Calu3 (cell line): ENCODE measurements at places on chromosomes 4 and X.

DNA sequence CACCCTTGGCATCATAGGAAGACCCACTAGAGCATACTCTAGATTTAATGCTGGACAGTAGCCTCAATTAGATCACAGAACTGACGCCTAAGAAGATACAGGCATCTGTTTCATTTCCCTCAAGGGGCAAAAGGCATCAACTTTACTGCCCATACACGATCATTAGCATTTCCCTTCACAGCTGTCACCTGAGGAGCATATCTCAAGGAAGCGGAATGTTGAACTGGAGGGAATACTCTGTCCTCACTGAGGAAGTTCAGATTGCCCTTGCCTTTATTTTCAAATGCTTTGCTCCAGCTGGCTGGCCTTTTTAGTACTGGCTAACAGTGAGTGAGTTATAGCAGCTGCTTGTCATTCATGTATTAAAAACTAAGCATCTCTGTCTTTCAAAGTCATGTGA is 508.4 kb upstream of the GALNT7 start:
- H3K4me1 ChIP-seq = no peaks in the 10 kb centered on the region
- no peaks in the 10 kb centered on the region for H3K27me3 ChIP-seq
- H3K4me3 ChIP-seq = no peak overlapping the region

GRCh38 chrX:104359124-104359523 is 104.4 kb upstream of the ESX1 start:
- DNase-seq = no peak
- H3K4me3 ChIP-seq = no peak overlapping the region
- no peaks in the 10 kb centered on the region for H3K36me3 ChIP-seq
- H3K27ac ChIP-seq = no peak overlapping the region

DNA sequence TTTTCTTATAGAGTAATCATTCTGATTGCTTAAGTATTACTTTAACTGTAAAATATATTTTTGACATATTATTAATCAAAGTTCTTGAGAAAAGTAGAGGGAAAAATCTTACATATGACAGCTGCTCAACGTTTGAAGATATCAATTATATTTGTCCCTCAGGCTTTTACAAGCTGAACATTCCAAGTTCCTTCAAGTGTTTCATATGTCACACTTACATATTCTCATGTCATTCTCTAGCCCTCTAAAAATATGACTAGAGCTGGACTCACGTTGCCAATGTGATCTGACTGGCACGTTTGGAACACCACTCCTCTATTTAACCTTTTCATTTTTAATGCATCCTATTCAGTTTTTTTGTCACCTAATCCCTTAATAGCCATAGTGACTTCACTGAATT is 492.9 kb downstream of the PCDH18 start:
- DNase-seq = no peak
- H3K27ac ChIP-seq = no peak overlapping the region
- H3K36me3 ChIP-seq = no peaks in the 10 kb centered on the region
- no peaks in the 10 kb centered on the region for H3K27me3 ChIP-seq
- H3K4me1 ChIP-seq = no peaks in the 10 kb centered on the region

DNA sequence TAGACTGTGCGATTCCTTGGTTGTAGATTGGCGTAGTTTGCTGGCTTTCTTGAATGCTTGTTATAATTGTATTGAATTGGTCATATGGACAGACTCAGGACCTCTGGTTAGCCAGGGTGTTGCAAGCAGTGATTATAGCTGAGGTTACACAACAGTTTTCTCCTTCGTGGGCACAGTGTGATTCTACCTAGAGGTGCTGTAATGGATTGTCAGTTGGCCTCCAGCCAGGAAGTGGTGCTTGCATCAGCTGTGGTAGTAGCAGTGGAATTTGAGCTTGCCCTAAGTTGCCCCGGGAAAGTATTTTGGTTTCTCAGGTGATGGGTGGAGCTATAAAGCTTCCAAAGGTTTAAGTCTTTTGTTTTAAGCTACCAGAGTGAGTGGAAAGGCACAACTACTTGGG is 23.1 kb upstream of the GABRG1 start:
- H3K4me1 ChIP-seq = no peaks in the 10 kb centered on the region
- DNase-seq = no peak
- no peaks in the 10 kb centered on the region for H3K27me3 ChIP-seq

DNA sequence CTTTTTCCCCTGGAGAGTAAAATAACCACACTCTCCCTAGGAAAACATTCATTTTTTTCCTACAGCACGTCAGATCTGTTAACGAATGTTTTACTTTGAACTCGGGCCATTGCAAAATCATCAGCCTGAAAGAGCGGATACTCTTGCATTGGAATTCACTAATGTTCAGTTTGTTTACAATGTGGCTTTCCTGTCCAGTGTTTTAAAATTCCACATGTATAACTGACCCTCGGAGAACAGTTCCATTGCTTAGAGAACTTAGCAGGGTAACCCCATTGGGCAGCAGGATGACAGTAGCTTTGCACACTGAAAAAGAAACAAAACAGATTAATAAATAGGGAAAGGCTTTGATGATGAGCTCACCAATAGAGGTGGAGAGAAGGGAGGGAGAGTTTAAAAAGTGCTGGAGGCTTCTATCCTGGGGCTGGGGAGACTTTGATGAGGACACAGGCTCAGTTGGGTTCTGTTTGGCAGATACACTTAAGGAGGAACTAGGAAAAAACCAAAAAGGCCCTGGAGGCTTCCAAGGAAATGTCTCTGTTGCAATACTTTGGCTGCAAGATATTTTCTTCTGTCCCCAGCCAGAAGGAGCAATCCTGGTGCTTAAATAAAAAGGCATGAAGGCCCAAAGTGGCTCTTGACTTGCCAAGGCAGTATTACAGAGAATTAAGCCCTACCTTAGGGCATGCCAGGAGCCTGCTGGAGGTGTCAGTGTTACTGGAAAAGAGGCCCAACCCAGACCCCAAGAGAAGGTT is 143.1 kb downstream of the ARSF start:
- H3K4me1 ChIP-seq = no peaks in the 10 kb centered on the region
- no peaks in the 10 kb centered on the region for H3K27me3 ChIP-seq
- no peak for DNase-seq
- H3K36me3 ChIP-seq = no peaks in the 10 kb centered on the region

DNA sequence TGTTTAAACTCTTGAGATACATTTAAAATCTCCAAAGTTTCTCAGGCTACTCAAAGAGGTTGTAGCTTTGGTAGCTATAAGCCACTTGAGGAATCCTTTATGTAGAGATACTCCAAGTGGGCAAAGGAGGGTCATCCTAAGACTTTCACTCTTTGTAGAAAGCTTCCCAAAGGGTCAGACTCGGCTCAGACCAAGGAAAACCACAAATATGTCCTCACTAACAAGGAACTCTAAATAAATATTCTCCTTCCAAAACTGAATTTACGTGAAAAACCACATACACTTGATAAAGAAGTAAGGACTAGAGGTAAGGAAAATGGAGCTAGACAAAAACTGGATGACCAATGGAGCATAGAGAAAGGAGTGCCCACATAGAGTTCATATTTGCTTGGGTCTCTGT is 41.7 kb upstream of the DDX60 start:
- no peaks in the 10 kb centered on the region for H3K36me3 ChIP-seq
- H3K27me3 ChIP-seq = no peaks in the 10 kb centered on the region
- no peaks in the 10 kb centered on the region for H3K4me1 ChIP-seq

DNA sequence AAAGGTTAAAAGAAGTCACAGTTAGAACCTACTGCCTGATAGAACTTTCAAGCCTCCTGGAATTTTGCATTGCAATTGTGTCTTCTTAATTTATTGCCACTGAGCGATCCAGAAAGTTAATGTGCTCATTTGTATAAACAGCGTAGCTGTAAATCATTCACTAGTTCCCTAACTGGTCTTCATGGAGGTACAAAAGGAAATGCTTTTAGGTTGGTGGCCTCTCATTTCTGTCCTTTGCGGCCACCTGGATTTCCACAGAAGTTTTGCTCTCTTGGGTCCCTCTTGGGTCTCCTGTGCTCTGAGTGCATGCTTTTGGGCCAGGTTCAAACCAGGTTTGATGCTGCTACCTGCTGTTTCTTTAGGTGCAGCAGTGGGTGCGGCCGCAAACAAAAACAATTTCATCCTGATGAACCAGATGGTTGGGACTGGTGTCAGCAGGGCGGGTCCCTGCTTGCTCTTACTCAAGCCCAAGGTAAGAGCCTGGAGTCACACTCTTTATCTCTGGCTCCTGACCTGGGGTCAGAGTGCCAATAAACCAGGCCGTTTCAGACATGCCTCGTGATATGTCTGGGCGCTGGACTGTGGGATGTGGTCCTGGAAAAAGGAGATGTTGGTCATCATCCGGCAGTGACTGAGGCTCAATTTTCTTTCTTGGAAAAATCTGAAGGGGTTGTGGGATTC is 270.1 kb downstream of the PTTG2 start:
- no peaks in the 10 kb centered on the region for H3K27me3 ChIP-seq
- peaks cover 40% of the 10 kb centered on the region for H3K4me1 ChIP-seq
- H3K4me3 ChIP-seq = peak overlapping the region; percentile 32
- peaks cover 12% of the 10 kb centered on the region for H3K36me3 ChIP-seq

GRCh38 chrX:66023385-66024091 is 16.3 kb downstream of the VSIG4 start:
- DNase-seq = no peak
- peaks cover 30% of the 10 kb centered on the region for H3K27me3 ChIP-seq
- no peak overlapping the region for H3K27ac ChIP-seq
- no peaks in the 10 kb centered on the region for H3K36me3 ChIP-seq

DNA sequence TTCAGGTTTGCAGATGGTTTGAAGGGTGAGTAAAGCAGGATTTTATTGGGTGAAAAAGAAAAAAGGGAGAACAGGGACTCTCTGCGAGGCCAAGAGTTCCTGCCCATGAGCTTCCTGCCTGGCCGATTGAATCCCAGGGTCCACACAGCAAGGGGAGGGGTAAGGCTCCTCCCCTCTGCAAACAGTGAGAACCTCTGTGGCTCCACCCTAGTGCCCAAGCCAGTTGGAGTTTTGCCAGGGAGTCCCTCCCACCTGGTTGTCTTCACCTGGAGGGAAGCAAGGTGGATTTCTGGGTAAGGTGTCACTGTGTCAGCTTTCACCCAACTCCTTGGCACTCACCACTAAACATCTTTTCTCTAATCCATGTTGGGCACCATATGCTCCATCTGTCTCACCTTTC is 70.9 kb downstream of the PDHA2 start:
- H3K27me3 ChIP-seq = no peaks in the 10 kb centered on the region
- no peaks in the 10 kb centered on the region for H3K4me1 ChIP-seq
- H3K27ac ChIP-seq = no peak overlapping the region
- DNase-seq = no peak

- peaks cover 47% of the 10 kb centered on the region for H3K4me1 ChIP-seq
- peaks cover 8% of the 10 kb centered on the region for H3K36me3 ChIP-seq
- H3K27me3 ChIP-seq = no peaks in the 10 kb centered on the region
- H3K27ac ChIP-seq = peak overlapping the region; percentile 80
- DNase-seq = peak; percentile 55
Measured at GRCh38 chr4:102620697-102621497, 119.7 kb downstream of the NFKB1 start.

GRCh38 chr4:91764085-91764484 is 539.7 kb upstream of the GRID2 start:
- no peaks in the 10 kb centered on the region for H3K36me3 ChIP-seq
- H3K4me1 ChIP-seq = no peaks in the 10 kb centered on the region
- H3K27me3 ChIP-seq = no peaks in the 10 kb centered on the region
- H3K27ac ChIP-seq = no peak overlapping the region

DNA sequence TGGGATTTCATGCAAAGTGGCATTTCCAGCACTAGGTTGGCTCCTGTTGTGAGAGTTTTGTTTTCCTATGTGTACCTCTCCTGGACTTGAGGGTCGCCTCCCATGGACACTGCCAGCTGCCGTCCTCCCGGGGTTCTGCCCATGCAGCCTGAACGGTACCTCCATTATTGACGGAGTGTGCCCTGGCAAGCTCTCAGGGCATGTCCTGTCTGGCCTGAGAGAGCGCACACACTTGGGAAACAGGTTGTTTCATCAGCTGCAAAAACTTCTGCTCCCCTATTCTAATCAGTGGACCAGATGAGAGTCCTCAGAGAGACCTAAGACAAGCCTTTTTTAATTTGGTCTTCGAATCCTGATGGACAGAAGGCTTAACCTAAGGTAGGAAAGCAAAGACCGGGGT is 56.6 kb upstream of the HOPX start:
- H3K27ac ChIP-seq = no peak overlapping the region
- peaks cover 8% of the 10 kb centered on the region for H3K4me1 ChIP-seq
- H3K36me3 ChIP-seq = no peaks in the 10 kb centered on the region
- no peak for DNase-seq
- no peak overlapping the region for H3K4me3 ChIP-seq
- H3K27me3 ChIP-seq = no peaks in the 10 kb centered on the region

GRCh38 chrX:133150730-133151129 is 53.8 kb upstream of the USP26 start:
- peaks cover 20% of the 10 kb centered on the region for H3K4me1 ChIP-seq
- DNase-seq = no peak
- peak overlapping the region; percentile 85 for H3K27ac ChIP-seq
- H3K27me3 ChIP-seq = no peaks in the 10 kb centered on the region

DNA sequence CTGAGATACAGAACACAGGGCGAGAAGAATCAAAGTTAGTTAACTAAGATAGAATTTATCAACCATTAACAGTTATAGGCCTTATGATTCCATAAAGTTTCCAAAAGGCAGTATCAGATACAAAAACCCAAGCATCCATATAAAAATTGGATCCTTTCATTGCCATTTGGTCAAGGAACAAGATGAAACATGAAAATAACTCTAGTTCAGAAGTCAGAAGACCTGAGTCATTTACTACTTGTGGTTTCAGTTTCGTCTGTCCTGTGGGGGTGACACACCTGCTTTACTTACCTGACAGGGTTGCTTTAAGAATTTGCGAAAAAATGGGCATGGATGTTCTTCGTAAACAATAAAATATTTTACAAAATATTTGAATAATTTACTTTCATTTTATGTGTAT is 130.8 kb downstream of the ANAPC10 start:
- no peaks in the 10 kb centered on the region for H3K27me3 ChIP-seq
- no peak for DNase-seq
- H3K27ac ChIP-seq = no peak overlapping the region
- H3K36me3 ChIP-seq = no peaks in the 10 kb centered on the region
- no peaks in the 10 kb centered on the region for H3K4me1 ChIP-seq

DNA sequence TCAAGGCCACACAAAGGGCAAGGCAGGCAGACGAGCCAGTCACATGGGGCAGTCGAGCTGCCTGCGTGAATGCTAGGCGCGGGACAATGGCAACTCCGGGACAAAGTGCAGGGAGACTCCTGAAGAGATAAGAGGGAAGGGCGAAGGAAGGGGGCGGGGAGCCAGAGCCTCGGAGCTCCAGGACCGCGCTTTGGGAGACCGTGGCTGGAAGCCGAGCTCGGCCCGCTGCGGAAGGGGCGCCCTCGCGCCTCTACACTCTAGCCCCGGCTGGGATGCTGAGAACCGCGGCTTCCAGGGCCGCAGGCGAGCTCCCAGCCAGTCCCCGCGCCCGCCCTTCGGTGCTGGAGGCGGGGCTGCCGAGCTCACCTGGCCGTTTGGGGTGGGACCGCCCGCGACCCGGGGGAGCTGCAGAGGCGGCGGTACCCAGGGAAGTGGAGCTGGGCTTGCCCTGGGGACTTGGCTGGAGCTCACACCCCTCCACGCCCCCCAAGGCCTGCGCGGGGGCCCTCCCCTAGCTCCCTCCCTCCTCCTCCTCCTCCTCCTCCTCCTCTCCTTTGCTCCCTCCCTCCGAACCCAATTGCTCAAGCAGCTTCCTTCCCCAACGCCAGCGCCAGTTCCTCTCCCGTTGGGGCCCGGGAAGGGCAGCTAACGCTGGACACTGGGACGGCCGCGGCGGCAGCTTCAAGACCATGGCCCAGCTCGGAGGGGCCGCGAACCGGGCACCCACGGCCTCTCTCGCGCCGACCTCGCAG is at the start of gene SOWAHD:
SOWAHD (plus strand) TSS at position 610 of the 752 bp plus-strand sequence; CDS start at position 690, 80 bp downstream.
- H3K4me1 ChIP-seq = peaks cover 9% of the 10 kb centered on the region
- no peaks in the 10 kb centered on the region for H3K27me3 ChIP-seq
